ENCODE measurements at places on chromosomes 4 and X. TPM values are rescaled to one million over a fixed set of nuclear protein-coding genes. Genes with fewer than 3 reads are reported as not detected.
A peak's percentile ranks its signal among the peaks of the same experiment; 100 is the strongest.

GRCh38 chr4:163143532-163143931 is 23.2 kb downstream of the NAF1 start:
- no peaks in the 10 kb centered on the region for H3K27me3 ChIP-seq
- peaks cover 6% of the 10 kb centered on the region for H3K36me3 ChIP-seq
- H3K4me1 ChIP-seq, result no peaks in the 10 kb centered on the region
- H3K27ac ChIP-seq, result no peak overlapping the region
- H3K4me3 ChIP-seq, result no peak overlapping the region

DNA sequence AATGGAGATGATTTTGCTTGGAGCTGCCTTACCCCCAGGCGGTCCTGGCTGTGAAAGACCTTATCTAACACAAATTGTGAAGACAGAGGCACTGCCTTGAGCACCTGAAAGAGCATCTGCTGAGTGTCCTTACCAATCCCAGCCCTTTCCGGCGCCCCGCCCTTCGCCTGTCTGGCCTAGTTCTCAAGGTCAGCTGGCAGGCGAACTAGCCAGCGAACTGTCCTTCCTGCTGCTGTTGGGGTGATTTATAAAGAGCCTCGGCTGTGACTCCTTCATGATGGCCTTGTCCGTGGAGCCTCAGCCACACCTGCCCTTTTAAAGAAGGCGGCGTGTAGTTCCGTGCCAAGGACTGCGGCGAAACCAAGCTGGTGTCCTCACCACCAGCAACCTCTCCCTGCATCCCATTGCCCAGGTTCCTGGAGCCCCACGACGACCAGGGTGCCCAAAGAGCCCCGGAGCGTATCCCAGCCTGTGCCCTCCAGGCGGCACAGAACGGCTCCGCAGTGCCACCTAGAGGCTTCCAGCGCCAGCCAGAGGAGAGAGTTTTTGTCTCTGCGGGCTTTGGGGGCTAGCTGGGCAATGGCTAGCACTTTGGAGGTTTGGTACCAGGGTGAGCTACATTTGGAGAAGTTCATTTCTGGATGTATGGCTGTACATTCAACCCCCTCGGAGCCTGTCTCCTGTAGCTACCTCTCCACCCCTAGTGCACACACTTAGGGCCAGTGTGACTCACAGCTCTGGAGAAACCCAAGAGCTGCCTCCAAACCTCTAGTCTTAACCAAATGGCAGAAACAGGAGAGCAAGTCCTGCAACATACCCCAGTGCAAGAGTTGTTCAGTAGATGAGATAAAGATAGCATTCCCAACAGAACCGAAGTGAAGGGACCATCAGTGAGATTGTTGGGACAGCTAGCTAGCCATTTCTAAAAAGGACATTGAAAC is 36.8 kb upstream of the VMA21 start:
- H3K36me3 ChIP-seq, result no peaks in the 10 kb centered on the region
- no peaks in the 10 kb centered on the region for H3K4me1 ChIP-seq
- no peak overlapping the region for H3K4me3 ChIP-seq
- H3K27ac ChIP-seq, result no peak overlapping the region

DNA sequence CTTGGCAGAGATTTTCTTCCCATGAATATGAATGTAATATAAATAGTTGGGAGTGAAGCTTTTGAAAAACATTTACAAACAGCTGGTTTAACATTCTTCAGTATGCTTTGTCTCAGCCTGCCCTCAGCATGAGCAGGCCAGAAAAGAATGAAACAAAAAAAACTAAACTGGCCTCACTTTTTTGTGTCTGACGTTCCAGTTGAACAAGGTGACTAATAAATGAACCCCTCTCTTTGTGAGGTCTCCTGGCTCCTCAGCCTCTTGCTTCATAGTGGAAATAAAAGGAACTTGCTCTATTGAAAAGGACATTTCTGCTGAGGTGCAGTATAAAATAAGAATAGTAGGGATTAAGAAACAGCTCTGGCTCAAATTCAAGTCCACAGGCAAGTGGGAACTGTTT is 9.4 kb downstream of the CHST7 start:
- no peak for DNase-seq
- H3K27ac ChIP-seq, result no peak overlapping the region
- peaks cover 29% of the 10 kb centered on the region for H3K4me1 ChIP-seq
- H3K27me3 ChIP-seq, result no peaks in the 10 kb centered on the region
- H3K4me3 ChIP-seq, result no peak overlapping the region

Gene SLC38A5
- total RNA-seq, result 2.4 TPM

- no peak overlapping the region for H3K4me3 ChIP-seq
- H3K4me1 ChIP-seq, result 0 out of 2 replicates have a peak, but pooled peaks cover 4% of the 10 kb centered on the region
- DNase-seq, result peak; percentile 29
- no peak overlapping the region for H3K27ac ChIP-seq
- no peaks in the 10 kb centered on the region for H3K36me3 ChIP-seq
Observed at GRCh38 chr4:68433582-68433981, 13.7 kb upstream of the TMPRSS11E start.

GRCh38 chrX:24619647-24620046 is 27.5 kb downstream of the PCYT1B start:
- peaks cover 6% of the 10 kb centered on the region for H3K4me1 ChIP-seq
- peak; percentile 80 for DNase-seq
- no peaks in the 10 kb centered on the region for H3K27me3 ChIP-seq

Gene CENPI
- total RNA-seq, result 34.7 TPM

DNA sequence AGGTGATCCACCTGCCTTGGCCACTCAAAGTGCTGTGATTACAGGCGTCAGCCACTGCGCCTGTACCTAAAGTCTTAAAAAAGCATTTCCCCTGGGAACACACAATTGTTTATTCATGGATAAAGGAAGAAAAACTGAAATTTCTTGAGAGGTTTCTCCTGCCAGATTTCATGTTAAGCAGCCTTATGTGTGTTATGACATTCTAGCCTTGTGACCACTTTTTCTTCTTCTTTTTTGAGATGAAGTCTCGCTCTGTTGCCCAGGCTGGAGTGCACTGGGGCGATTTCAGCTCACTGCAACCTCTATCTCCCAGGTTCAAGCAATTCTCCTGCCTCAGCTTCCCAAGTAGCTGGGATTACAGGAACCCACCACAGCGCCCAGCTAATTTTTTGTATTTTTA is 57.8 kb upstream of the PLAC8 start:
- no peaks in the 10 kb centered on the region for H3K36me3 ChIP-seq
- no peaks in the 10 kb centered on the region for H3K27me3 ChIP-seq
- no peak for DNase-seq
- H3K4me3 ChIP-seq, result no peak overlapping the region
- no peaks in the 10 kb centered on the region for H3K4me1 ChIP-seq

GRCh38 chr4:8324640-8325239 is 55.2 kb downstream of the HTRA3 start:
- peak; percentile 58 for DNase-seq
- no peak overlapping the region for H3K27ac ChIP-seq
- no peaks in the 10 kb centered on the region for H3K36me3 ChIP-seq
- no peaks in the 10 kb centered on the region for H3K27me3 ChIP-seq
- no peak overlapping the region for H3K4me3 ChIP-seq
- H3K4me1 ChIP-seq, result peaks cover 6% of the 10 kb centered on the region

Gene LIAS
- total RNA-seq, result 8.3 TPM

DNA sequence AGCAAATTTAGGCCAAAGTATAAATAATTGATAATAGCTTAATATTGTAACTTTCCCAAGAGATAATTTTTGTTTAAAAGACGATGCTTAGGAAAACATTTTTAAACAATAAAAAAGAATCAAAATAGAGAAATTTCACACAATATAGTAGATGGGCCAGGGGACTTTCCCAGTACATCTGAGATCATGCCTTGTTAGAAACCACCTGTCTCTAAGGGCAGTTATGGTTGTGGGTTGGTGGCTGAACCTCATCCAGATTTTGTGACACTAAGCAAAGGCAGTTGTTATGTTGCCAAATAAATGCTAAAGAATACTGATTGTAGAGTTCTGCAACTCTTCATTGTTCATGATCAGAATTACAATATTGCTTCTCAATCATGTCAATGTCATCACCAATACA is 270.6 kb downstream of the BANK1 start:
- no peaks in the 10 kb centered on the region for H3K27me3 ChIP-seq
- no peaks in the 10 kb centered on the region for H3K36me3 ChIP-seq
- no peak overlapping the region for H3K4me3 ChIP-seq
- no peaks in the 10 kb centered on the region for H3K4me1 ChIP-seq
- no peak for DNase-seq
- H3K27ac ChIP-seq, result no peak overlapping the region

DNA sequence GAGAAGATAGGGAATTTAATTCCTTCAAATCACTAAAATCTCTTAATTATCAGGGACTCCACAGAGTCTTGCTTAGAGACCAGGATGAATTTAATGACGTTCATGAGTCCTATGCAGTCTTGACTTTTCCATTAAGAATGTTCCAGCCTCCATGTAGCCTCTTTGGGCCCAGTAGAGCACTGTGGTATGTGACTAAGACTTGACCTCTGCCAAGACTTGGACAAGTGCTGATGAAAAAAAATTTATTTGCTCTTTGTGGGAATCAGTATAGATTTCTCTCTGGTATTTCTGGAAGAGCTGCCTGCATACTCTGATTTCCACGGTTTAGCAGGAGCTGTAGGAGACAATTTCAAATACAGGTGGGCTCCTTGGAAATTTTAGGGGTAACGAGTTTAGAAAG is 40.6 kb downstream of the CHRDL1 start:
- no peaks in the 10 kb centered on the region for H3K27me3 ChIP-seq
- no peak overlapping the region for H3K4me3 ChIP-seq
- H3K27ac ChIP-seq, result no peak overlapping the region
- H3K4me1 ChIP-seq, result no peaks in the 10 kb centered on the region
- no peaks in the 10 kb centered on the region for H3K36me3 ChIP-seq
- DNase-seq, result no peak

DNA sequence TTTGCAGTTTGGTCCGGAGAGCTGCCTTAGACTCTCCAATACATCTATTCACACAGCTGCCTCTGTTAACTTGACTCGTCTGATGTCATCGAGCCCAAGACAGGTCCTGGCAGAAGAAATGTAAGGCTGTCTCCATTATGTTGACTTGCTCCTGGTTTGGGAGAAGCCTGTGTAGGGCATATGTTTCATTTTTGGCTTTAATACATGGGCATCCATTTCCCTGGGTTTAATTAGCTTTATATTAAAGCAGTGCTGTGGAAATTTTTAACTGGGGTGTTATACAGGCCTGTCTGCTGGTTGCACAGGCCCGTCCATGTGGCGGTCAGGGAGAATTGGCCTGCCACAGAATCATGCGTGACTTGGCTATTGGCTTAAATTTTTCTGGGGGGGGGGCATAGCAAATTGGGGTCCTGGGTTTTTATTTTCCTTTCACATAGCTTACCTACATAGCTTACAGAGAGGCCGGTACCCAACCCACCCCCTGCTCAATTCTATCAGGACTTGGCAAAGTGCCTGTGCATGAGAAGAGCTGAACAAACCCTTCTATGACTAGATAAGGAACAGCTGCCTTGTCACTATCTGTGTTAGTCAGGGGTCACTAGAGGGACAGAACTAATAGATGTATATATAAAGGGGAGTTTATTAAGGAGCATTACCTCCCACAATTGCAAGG is 123.5 kb upstream of the WDR1 start:
- H3K4me1 ChIP-seq, result no peaks in the 10 kb centered on the region
- no peaks in the 10 kb centered on the region for H3K36me3 ChIP-seq
- no peaks in the 10 kb centered on the region for H3K27me3 ChIP-seq
- DNase-seq, result no peak
- no peak overlapping the region for H3K4me3 ChIP-seq

Gene HMGN5
- 0.46 TPM for total RNA-seq

GRCh38 chr4:27059446-27059845 is 198.8 kb downstream of the STIM2 start:
- H3K27ac ChIP-seq, result no peak overlapping the region
- H3K27me3 ChIP-seq, result peaks cover 21% of the 10 kb centered on the region
- no peak for DNase-seq
- H3K4me3 ChIP-seq, result no peak overlapping the region

Gene EGFL6
- not detected for total RNA-seq

Gene RNF150
- 0.55 TPM for total RNA-seq

Gene GLOD5
- not detected for total RNA-seq

Gene VSIG4
- total RNA-seq, result not detected

Gene REST
- total RNA-seq, result 22.4 TPM

- no peak overlapping the region for H3K4me3 ChIP-seq
- DNase-seq, result no peak
- no peaks in the 10 kb centered on the region for H3K36me3 ChIP-seq
- no peaks in the 10 kb centered on the region for H3K4me1 ChIP-seq
- no peak overlapping the region for H3K27ac ChIP-seq
- no peaks in the 10 kb centered on the region for H3K27me3 ChIP-seq
Observed at GRCh38 chrX:33298622-33299021, 87.3 kb upstream of the DMD start.

Gene GABRE
- total RNA-seq, result not detected

DNA sequence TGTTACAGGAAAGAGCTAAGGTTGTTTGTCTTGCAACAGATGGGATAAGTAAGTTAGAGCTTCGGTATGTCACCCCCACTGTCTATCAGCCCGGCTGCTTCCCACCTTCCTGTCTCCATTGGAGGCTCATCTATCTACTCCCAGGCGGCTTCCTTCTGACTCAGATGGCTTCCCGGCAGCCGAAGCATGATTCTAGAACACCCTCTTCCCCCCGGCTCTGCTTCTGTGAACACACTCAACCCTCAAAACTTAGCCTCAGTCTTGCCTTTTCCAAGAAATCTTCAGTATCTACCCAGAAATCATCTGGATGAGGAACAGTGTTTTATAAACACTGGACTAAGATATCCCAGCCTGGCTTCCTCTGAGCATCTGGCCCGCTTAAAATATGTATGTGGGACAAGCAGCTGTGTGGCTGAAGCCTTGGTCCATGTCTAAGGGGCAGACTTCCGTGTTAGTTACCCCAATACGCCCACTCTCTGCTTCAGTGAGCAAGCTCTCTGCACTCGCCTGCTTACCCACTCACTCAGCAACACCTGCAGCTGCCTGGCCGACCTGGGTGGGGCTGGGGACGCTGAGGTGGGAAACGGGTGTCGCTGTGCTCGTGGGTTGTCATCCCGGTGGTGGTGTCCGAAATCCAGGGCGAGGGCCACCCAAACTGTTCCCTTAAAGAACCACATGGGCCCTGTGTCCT is 12.0 kb upstream of the SLC2A9 start:
- H3K36me3 ChIP-seq, result no peaks in the 10 kb centered on the region
- peaks cover 14% of the 10 kb centered on the region for H3K4me1 ChIP-seq
- peak overlapping the region; percentile 22 for H3K4me3 ChIP-seq
- H3K27me3 ChIP-seq, result no peaks in the 10 kb centered on the region
- DNase-seq, result peak; percentile 8
- H3K27ac ChIP-seq, result peak overlapping the region; percentile 58

DNA sequence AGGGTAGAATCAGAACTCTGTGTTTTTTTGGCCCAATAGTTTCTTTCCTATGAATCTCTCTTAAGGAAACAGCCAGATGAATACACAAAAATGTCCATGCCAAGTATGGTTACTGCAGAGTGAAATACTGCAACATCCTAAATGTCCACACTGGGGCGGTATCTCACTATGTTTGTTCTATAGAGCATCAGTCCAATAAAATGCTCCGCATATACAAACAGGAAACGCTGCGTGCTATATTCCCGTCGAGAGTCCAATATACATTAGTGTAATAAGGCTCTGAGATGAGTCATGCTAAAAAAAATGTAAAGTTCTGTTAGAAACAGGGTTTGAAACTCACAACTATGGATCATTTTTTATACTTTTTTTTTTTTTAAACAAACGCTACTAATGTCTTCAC is 72.9 kb upstream of the ENOX2 start:
- H3K27ac ChIP-seq, result no peak overlapping the region
- no peaks in the 10 kb centered on the region for H3K36me3 ChIP-seq
- no peak overlapping the region for H3K4me3 ChIP-seq
- no peaks in the 10 kb centered on the region for H3K27me3 ChIP-seq
- peaks cover 5% of the 10 kb centered on the region for H3K4me1 ChIP-seq

All from PC-3 (cell line).